ENCODE measurements at places on chromosomes 5 and 9.
A peak's percentile ranks its signal among the peaks of the same experiment; 100 is the strongest.

GRCh38 chr9:124503713-124504529 is 3.3 kb downstream of the NR5A1 start:
- DNase-seq, result no peak

GRCh38 chr5:118619823-118620222 is 368.5 kb downstream of the DTWD2 start:
- no peak for DNase-seq

GRCh38 chr9:121333950-121334773 is 35.9 kb downstream of the STOM start:
- no peak for DNase-seq

DNA sequence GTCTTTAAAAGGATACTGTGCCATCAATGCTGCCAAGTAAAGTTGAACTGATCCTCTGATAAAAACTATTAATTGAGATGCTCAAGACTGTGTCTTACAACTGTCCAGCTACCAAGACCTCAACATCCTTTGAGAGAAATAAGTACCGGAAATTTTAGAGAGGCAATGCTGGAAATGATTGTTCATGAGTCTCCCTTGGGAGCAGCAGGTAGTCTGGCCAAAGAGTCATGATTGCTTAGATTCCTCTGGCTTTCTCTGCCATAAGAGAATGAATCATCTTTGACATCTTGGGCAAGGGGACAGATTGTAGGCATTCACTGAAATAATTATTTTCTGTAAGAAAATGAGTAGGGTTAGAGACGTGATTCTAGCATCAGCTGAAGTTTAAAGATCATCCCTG is 466.6 kb upstream of the DAB2 start:
- DNase-seq, result no peak

GRCh38 chr5:134577022-134577795 is 51.7 kb downstream of the JADE2 start:
- DNase-seq, result no peak

- no peak for DNase-seq
Observed at GRCh38 chr9:107685901-107686300, 196.3 kb upstream of the KLF4 start.

DNA sequence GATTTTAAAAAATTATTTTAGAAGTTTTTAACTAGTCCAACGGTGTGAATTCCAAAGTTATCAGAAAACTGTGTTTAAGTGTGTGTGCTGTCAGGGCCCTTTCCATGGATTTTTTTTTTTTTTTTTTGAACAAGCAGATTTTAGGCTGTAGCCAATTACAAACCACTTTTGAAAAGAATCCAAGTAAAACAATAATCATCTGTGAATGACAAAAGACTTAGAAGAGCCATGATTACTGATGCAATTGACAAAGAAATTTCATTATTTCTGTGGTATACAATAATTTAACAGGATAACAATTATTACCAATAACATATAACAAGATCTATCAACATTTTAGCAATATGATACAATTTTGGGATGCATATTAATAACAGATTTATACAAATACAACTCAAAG is 16.2 kb upstream of the PAIP1 start:
- DNase-seq, result no peak

DNA sequence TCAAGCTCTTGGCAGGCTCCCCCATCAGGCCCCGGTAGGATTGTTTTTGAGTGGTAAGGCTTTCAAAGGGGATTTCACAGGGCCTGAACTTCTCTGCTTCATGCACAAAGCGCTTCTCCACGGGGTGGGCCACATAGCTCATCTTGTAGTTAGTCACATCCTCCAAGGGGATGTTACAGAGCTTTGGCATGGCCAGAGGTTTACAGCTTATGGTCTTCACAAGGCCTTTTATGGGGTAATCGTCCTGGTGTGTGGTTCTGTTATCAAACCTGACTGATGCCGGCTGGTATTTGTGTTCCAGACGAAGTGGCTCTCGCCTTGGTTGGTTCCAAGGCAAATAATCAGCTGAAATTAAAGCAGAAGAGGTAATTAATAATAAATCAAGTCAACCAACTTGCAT is 104.3 kb downstream of the SAXO1 start:
- no peak for DNase-seq

DNA sequence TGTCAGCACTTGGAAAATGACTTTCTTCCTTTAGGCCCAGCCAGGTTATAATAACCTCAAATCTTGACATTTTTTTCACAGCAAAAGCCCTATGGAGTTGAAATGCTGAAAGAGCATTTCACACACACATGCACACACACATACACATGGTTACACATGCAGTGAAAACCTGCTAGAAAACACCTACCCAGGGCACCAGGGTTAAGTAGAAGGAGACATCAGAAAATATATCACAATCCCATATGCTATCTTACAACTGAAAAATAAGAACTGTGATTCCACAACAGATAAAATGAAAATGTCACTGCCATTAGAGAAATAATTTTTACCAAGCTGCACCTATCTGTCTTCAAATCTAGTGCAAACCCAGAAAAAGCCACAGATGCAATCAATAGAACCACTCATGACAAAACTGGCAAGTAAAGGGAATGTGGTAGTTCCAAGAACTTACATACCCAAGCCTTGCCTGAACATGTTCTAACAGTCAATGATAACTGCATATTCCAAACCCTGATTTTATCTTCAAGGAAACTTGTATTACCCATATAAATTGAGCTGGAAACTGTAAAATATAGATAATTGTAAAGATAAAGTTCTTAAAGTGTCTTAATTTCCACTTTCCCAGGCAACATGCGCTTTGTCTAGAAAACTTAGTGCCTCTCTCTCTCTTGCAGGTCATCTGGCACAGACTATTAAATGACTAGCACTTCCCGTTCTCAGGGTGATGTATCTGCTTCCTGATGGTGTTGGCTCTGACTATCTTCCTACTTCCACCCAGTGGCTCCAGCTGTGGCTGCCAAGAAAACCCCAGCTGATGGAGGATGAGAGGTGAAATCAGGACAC is 250.2 kb upstream of the PTGER4 start:
- no peak for DNase-seq

- no peak for DNase-seq
Observed at GRCh38 chr9:113138760-113139159, 12.0 kb upstream of the SLC31A2 start.

DNA sequence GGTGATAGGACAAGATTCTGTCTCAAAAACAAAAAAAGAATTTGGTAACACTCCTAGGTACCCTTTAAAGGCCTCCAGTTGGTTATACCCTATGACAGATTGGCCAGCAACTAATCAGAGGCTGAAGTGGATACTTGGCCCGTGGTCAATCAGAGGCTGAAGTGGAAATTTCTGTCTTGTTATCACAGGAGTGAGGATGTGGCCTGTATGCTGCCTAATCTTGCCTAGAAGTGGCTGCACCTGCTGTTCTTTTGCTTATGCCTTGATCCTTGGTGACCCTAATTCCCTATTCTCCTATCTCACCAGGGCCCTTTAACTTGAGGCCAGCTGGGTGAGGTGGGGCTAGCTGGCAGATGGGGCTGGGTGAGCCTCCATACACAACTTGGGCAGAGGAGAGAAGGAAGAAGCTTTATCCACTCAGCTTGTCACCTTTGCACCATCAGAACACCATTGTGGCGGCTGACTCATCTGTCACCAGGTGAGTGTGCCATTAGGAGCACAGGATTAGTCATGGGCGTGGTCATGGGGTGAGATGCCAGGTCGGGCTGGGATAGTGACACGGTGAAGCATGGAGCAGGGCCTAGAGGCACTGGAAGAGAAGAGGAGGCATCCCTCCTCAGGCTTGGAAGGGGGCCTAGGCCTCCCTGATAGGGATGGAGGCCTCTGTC is 41.5 kb downstream of the SAR1B start:
- peak; percentile 88 for DNase-seq

DNA sequence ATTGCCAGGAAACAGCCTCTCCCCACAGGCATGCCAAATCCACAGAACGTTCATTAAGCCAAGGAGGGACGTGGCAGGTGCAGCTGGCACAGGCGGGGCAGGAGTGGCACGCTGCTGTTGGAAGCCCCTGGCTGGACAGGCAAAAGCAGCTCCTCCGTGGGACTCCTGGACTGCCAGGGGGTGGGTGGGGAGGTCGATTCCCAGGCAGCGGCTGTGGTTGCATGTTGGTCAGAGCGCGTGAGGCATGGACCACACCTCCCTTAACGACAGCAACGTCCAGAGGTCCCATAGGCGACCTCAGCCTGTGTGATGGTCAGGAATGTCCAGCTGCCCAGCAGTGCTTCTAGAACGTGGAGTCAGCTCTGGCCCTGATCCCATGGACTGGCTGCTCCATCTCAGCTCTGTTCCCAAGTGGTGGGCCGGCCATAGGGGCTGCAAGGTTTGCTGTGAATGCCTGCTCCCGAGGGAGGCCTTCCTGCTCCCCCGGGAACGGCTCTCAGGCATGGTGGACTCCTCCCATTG is 6.9 kb downstream of the SLC6A19 start:
- no peak for DNase-seq

GRCh38 chr9:89817151-89817950 is 212.5 kb downstream of the GADD45G start:
- no peak for DNase-seq

- DNase-seq, result no peak
Observed at GRCh38 chr9:92119586-92119985, 4.4 kb upstream of the SPTLC1 start.

DNA sequence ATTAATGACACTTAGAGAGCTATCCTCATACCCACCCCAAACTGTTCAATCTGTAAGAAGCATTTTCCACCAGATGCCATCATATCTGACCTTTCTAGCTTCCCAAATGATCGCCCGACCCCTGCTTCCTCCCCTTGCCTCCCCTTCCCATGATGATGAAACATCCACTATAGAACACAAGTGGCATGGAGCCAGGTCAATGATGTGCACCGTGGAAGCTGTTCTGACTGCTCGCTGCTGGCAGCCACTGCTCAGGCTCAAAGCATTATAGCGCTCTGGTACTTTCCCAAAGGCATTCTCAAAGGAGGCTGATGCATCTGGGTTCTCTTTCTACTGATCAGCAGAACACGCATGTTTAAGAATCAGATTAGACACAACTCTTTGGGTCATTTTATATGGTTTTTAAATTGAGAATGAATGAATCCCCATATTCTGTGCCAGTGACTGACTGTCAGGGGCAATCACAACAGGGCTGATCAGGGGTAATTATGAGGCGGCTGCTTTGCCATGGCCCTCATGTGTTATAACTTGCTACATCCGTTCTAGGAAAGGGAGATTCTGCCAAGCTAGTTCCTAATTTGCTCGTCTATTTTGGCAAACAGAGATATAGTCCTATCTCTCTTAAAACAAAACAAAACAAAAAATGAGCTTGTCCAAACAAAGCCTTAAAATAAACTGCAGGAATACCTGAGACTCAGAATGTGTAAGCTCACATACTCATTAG is 343.7 kb downstream of the ENC1 start:
- no peak for DNase-seq

DNA sequence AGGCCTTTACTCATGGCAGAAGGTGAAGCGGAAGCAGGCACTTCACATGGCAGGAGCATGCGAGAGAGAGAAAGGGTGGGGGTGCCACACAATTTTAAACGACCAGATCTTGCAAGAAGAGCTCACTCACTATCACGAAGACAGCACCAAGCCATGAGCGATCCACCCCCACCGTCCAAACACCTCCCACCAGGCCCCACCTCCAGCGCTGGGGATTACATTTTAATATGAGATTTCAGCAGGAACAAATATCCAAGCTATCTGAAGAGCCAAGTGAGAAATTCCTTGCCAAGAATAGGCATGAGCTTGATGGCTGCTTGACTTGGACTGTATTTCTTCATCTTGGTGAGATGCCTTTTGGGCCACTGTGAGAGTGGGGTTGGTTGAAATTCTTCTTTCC is 88.0 kb downstream of the PDZD2 start:
- DNase-seq, result no peak

- DNase-seq, result no peak
Observed at GRCh38 chr9:128244837-128245231, 31.0 kb downstream of the GOLGA2 start.

GRCh38 chr9:35952526-35953191 is 5.3 kb downstream of the OR2S2 start:
- DNase-seq, result no peak

DNA sequence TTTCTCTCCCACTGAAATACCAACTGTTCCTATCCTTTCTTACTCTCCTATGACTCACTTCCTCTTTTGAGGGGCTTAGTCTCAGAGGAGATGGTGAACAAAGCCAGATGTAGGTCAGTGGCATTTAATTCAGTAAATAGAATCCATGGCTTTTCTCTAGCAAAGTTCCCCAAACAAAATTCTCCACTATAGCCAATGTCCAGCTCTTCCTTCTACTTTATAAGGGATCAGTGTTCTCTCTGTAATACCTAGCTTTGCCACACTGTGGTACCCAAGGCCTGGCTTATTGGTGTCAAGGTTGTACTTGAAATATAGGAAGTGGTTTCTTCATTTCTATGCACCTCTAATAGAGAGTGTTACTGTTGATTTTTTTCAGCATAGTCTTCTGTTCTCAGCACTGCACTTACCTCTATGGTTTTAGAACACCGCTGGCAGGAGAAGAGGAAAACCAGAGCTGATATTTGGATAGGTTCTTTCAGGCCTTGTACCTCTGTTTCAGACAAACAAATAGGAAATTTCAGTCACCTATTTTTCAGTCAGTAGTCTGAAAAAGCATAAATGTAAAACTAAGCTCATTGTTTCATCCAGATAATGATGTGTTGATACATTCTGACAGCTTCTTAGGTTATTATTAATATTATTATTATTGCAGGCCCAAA is 40.6 kb upstream of the ITGA2 start:
- peak; percentile 62 for DNase-seq

DNA sequence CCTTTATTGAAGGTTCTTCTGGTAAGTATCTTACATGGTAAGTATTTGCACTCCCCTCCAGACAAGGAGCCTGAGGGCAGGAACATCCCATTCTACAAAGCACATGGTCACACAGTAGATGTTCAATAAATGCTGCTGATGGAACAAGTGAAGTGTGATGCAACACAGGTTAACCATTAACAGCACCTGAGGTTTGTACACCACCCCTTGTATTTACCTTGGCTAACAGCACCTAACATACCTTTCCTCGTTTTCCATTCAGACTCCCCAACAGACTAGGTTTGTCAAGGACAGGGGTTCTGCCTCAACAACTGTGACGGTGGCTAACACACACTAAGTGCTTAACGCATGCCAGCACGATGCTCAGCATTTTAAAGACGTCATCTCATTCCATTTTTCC is 213.6 kb downstream of the MAPKAP1 start:
- DNase-seq, result no peak

- no peak for DNase-seq
Observed at GRCh38 chr9:17063535-17064135, 71.2 kb upstream of the CNTLN start.

DNA sequence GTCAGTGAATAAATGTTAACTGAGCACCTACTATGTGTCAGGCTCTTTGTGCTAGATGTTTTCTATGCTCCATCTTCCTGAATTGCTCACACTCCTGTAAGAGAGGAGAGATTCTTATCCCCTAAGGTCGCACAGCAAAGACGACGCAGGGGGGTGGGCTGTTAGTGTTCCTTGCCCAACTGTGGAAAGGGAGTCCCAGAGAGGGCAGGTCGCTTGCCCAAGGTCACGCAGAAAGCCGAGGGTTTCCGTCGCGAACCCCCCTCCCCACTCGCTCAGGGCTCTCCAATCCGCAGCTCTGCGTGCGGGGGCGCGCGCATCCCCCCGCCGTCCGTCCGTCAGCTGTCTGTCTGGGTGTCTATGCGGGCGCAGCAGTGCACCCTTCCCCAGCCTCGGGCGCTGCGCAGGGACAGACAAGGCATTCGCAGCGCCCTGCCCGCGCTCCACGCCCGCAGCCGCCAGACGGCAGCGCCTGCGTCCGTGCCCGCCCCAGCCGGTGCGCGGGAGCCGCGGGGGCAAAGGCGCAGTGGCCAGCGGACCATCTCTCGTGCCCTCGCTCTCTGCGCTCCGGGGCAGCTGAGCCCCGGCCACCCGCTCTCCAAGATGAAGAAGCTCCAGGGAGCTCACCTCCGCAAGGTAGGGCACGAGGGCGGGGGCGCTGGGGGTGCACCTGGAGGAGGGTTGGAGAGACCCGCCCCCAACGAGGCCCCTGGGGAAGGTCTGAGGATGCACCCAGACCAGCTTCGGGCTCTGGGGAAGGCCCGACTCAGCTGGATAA is at the start of gene SLC6A7:
SLC6A7 (plus strand) TSS at position 335 of the 775 bp plus-strand sequence; CDS start at position 601, 266 bp downstream.
- no peak for DNase-seq
